Stimulated activated CD8-positive, alpha-beta memory T cell treated with anti-CD3 and anti-CD28 coated beads, Interleukin-4, amount 100 ng/mL, for 1 hour (primary cell): ENCODE measurements at places on chromosomes 7 and 10.

GRCh38 chr7:108503112-108504026 is 22.6 kb downstream of the PNPLA8 start:
- DNase-seq, result no peak

- no peak for DNase-seq
These were observed 10.1 kb downstream of the TMEM243 start for GRCh38 chr7:87209295-87209924.

- no peak for DNase-seq
These were observed 190.5 kb downstream of the GLI3 start for GRCh38 chr7:42046483-42046882.

GRCh38 chr10:114623661-114624294 is 34.3 kb downstream of the ABLIM1 start:
- no peak for DNase-seq

- DNase-seq, result no peak
These were observed 335.8 kb downstream of the ELMO1 start for GRCh38 chr7:37112876-37113275.

DNA sequence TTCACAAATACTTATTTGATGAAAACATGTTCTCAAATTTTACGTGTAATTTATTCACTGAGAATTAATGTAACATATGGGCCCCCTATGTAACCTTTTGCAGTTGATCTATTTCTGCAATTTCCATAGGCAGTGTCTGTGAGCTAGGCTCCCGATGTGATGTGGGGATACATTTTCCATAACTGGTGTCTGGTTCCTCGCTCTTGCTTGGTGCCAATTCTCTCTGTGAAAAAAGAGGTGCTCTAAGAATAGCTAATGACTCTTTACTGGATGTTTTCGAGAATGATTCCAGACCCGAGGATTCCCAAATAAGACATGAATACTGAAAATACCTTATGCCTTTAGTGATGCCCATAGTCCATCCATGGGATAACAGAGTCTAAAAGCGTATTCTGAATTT is 286.7 kb upstream of the FZD8 start:
- DNase-seq, result no peak

DNA sequence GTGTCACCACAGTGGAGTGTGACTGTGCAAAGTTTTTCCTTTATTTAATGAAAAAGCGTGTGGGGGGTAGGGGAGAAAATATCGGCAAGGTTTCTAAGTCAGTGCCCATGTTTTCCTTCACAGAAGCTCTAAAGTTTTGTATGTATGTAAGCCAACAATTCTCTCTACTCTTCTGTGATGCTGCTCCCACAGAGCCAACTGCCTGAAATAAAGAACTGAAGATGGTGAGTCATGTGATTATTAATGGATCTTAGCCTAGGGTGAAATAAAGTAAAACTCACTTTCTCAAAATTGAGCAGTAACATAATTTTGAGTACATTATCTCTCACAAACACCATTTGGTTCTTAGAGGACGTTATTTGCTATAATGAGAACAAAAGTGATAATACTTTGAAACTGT is 143.7 kb downstream of the ELMO1 start:
- DNase-seq, result no peak

DNA sequence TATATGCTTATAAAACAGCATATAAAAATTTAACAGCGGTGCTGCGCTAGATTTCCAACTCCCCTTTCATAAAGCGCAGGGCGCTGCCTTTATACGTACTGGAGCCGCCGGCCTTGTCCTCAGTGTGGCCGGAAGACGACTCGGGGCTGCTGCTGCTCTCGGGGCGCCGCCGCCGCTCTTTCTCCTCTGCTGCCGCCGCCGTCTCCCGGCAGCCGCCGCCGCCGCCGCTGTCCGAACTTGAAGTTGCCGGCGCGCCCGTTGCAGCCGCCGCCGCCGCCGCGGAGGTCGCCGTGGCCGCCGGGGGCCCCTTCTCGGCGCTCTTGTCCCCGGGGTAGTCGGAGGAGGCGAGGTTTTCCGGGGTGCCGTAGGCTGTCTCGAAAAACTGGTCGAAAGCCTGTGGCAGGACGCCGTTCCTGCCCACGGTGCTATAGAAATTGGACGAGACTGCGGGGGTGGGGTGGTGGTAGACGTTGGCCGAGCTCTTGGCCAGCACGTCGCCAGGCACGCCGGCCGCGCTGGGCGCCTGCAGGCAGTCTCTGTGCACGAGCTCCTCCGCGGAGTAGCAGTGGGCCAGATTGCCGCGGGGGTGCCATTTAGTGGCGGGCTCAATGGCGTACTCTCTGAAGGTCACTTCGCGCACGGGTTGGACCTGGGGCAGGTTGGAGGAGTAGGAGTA is 557 bp downstream of the HOXA11 start:
- no peak for DNase-seq

- DNase-seq, result peak; percentile 43
These were observed 26.4 kb downstream of the MYL10 start for GRCh38 chr7:101602484-101603241.

- DNase-seq, result no peak
These were observed 119.2 kb downstream of the MBL2 start for GRCh38 chr10:52653263-52653909.

- DNase-seq, result no peak
These were observed 410.2 kb upstream of the KLF6 start for GRCh38 chr10:4195213-4195612.

DNA sequence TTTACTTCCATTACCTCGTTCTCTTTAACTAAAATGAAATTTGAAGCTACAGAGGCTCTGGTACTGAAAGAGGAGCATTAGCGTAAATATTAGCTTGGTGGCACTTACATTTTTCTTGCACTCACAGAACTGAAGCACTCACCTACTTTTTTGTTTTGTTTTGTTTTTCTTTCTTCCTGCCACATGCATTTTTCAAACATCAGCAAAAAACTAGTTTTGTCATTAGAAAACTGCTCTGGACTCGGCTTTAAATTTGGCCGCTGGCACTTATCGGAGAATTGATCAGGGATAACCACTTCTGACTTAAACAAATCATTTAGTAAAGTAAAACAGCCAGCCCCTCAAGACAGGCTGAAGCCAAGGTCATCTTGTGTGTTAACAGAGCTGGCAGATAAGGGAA is 216.3 kb downstream of the SFMBT2 start:
- DNase-seq, result no peak

- DNase-seq, result no peak
These were observed 137.9 kb downstream of the DNAJB6 start for GRCh38 chr7:157474685-157475084.

- no peak for DNase-seq
These were observed 308.4 kb downstream of the ZNF248 start for GRCh38 chr10:37549054-37549453.

DNA sequence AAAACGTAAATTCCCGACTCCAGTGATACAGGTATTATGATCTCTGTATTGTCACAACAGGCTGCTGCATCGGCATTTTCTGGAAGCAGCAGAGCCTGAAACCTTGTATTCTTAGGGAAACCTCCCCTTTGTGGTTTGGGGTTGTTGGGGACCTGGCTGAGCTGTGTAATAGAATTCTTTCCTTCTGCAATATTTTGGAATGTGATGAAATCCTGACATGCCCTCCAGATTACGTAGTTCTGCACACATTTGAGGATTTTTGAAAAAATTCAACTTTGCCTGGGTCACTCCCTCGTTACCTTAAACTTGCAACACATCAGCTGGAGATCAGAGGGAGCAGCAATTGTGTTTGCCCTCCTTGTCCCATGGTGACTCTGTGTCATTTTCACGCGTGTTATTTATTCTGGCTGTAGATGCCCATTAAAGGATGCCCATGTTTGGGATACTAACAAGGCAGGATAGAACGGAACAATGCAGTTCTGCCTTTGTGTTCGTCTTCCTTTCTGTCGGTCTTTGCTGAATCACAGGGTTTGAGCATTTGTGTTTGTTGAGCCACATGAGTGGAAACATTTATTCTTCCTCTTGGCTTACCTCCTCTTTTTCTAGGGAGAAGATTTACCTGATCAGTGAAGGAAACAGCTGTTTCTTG is 181.7 kb downstream of the TCF7L2 start:
- DNase-seq, result no peak
